ENCODE measurements at places on chromosomes 12 and 14.

GRCh38 chr12:105343836-105344235 is 13.3 kb downstream of the C12orf75 start:
- DNase-seq, result no peak

GRCh38 chr14:97942921-97943320 is 1145.7 kb downstream of the VRK1 start:
- no peak for DNase-seq

GRCh38 chr12:123971449-123971769 is 1.2 kb downstream of the CCDC92 start:
- DNase-seq, result no peak

DNA sequence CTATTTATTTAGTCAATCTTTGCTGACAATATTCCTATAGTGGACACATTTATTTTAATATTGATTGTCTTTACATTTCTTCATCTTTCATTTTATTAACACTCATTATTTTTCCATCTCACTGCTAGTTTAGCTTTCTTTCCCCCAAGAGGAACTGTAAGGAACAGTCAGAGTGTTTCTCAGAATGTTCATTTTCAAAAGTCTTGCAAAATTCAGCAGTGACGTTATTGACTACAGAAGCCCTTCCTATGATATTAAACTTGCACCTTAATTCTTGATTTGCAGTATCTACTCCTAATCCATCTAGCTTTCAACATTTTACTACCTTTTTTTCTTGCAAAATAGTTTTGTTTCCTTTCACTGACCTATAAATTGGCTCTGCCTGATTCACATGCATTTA is 13.0 kb downstream of the CLEC2B start:
- DNase-seq, result no peak

DNA sequence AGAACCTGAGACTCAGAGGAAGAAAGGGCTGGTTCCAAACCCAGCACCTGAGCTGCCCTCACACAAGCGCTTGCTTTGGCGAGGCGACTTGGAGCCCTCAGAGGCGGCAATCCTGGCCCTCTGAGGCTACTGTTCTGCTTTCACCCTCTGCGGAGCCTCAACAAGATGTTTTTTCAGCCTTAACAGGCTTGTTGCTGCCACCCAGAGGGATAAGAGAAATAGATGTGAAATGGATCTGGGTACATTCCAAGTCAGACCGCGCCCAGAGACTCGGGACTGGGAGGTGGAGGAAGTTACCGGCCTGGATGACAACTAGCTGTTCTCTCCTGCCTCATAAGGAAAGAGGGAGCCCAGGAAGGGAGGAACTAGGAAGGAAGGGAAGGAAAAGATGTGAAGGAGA is 89.6 kb downstream of the TTC7B start:
- DNase-seq, result peak; percentile 57

DNA sequence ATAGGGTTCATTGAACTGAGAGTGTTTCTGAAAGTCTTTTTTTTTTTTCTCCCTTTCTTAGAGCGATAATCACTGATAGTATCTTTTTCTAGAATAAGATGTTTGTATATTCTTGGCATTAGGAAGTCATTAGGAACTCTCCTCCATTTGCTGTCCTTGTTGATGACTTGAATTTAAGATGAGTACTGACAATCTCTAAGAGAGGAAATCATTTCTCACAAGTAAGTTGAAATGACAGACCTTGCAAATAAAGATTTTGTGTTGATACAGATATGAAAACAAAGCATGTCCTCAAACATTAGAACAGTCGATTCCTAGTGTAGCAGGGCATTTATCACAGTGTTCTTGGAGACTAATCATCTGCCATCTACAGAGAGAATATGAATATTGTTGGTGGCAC is 458.4 kb upstream of the SYT1 start:
- DNase-seq, result no peak

GRCh38 chr12:48296586-48297282 is 54.0 kb downstream of the ZNF641 start:
- DNase-seq, result no peak

- peak; percentile 56 for DNase-seq
Observed at GRCh38 chr12:75814851-75815754, 216.5 kb downstream of the PHLDA1 start.

DNA sequence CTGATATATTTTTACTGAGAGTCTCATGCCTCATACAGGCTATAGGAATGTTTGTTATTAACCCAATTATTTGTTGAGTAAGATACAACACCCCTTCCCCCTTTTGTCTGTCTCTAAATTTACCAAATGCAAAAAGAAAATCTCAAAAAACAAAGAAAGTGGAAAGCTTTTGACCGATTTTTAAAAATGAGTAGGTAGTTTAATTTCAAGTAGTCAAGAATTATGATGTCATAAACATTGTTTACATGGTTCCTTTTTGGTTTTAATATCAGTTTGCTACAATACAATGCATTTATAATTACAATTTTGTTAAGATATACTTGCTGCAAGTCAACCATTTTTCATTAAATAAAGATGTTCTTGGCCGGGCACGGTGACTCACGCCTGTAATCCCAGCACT is 84.7 kb upstream of the HMGA2 start:
- no peak for DNase-seq

DNA sequence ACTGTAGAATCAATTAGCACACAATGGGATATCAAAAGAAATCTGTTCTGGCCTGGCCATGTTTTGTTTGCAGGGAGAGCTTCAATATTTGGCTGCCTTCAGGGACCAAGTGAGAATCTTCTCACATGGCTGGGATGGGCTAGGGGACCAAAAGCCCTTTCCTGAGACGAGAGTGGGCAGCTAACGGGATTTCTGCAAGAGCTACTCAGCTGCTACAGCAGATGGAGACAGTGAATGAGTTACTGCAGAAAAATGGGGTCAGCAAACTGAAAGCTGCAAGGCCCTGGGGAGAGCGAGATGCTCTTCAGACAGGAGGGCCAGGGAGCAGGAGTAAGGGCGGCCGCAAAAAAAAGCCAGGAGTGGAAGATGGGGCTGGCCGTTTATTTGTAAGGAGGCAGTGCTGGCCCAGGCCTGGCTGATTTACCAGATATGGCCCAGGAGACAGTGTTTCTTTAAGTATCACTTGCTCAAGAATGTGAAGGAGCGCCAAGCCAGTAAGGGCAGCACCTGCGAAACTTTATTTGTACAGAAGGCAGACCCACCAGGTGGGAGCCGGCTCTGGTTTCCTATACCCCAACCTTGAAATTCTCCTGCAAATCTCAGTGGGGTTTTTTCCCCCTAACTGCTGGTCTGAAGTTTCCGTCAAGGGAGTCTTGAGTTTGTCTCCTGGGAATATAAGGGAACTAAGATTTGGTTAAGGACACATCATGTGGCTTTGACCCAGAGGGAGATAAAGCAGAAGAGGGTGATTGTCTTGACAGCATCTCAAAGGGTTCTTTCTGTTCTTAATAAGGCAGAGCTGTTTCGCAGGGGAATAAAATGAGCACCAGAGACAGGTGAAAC is 57.8 kb downstream of the SSH1 start:
- DNase-seq, result no peak

GRCh38 chr12:45580356-45580969 is 149.0 kb upstream of the ARID2 start:
- no peak for DNase-seq

DNA sequence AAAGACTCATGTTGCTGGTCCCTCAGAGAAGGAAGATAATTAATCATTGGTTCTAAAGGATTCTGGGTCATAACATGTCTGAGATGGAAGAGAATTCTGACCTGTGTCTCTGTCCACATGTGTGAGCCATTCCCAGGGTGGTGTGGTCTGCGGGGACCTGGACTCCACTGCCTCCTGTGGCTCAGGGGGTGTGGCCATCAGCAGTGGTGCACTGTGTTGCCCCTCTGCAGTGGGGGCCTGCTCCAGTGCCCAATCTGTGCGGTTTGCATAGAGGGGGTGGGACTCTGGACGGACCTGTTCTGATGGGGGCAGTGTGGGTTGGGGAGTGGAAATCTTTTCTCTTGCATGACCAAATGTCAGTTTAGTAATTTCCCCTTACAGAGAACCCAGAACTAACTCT is 13.5 kb downstream of the KRT85 start:
- DNase-seq, result no peak

- no peak for DNase-seq
Observed at GRCh38 chr14:101503431-101504095, 57.7 kb upstream of the DIO3 start.

- peak; percentile 33 for DNase-seq
Observed at GRCh38 chr12:124828264-124829007, 35.2 kb downstream of the SCARB1 start.

DNA sequence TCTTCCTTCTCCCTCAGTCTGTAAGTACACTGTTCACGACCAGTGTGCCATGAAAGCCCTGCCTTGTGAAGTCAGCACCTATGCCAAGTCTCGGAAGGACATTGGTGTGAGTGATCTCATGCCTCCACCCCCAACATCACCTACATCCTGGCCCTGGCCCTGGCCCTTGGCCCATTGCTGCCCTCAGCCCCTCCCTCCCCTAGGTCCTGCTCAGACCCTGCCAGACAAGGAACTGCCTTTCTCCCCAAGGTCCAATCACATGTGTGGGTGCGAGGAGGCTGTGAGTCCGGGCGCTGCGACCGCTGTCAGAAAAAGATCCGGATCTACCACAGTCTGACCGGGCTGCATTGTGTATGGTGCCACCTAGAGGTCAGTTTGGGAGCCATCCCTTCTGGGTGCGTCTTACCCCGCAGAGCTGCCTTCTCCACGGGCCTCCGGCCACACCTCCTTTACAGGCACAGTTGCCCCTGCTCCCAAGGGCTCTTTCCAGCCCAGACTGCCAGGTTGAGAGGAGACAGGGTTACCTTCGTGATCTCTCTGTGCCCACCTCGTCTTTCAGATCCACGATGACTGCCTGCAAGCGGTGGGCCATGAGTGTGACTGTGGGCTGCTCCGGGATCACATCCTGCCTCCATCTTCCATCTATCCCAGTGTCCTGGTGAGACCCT is 9.2 kb downstream of the DGKA start:
- DNase-seq, result peak; percentile 77

DNA sequence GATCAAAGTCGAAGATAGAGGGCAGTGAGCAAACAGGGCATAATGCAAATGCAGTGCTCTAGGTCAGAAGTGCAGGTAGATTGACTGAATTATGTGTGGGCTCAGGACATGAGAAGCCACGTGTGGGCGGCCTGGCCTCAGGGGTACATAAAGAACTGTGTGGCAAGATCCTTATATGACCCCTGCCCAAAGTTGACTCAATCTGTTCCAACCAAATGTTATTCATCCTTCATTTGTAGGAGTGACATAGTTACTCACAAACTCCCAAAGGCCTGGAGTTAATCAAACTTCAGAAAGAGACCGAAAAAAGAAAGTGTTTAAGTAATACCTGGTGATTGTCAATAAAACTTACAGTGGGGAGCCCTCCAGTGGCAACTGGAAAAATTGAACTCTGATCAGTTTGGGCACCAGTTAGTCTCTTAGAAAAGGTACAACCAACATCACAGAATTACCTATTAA is 150.4 kb upstream of the FAR2 start:
- DNase-seq, result peak; percentile 23

DNA sequence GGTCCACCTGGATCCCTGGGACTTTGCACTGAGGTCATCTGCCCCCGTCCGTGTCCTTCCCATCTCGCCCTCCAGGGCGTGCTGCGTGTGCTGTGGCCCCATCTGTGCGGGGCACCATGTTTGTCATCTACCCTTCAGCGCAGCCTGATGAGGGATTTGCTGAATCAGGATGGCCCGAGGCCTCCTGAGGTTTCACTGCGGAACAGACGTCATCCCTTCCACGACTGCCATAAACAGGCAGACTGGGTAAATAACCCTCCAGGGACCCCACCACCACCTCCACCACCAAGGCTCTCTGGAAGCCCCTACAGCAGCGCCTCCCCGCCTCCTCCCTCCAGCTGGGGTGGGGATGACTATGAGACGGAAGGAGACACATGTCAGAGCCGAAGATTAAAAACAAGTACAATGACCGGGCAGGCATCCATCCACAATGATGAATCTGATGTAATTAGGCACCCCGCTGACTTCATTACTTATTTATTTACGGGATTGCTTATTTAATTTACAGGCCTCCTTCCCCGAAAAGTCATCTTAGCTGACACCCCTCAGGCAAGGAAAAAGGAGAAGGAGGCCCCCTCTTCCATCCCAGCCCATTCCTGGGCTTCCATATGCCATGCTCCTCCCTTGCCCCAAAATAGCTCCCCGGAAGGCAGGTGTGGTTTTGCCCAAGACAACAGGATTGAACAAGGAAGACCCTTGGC is 39.4 kb downstream of the NCOR2 start:
- peak; percentile 72 for DNase-seq
